ENCODE measurements at places on chromosomes 1 and 21. TPM values are rescaled to one million over a fixed set of nuclear protein-coding genes. Genes with fewer than 3 reads are reported as not detected.

GRCh38 chr1:206963740-206964139 is 6.5 kb downstream of the FCAMR start:
- DNase-seq: no peak

DNA sequence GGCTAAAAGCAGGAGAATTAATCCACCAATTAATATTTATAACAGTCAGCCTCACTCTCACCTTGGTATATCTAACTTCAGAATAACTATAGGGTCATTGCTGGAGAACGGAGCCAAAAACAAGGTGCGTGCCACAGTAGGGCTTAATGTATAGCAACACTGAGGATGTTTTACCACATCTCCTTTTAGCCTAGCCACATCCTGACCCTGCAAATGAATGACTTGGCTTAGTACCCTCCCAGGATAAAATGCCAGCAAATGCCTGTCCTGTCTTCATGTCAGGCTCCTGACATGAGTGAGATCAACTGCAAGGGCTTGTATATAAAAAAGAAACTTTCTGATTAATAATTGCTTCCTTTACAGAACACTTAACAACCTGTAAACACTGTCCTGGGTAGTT is 2.7 kb upstream of the CDC42BPA start:
- no peak for DNase-seq

DNA sequence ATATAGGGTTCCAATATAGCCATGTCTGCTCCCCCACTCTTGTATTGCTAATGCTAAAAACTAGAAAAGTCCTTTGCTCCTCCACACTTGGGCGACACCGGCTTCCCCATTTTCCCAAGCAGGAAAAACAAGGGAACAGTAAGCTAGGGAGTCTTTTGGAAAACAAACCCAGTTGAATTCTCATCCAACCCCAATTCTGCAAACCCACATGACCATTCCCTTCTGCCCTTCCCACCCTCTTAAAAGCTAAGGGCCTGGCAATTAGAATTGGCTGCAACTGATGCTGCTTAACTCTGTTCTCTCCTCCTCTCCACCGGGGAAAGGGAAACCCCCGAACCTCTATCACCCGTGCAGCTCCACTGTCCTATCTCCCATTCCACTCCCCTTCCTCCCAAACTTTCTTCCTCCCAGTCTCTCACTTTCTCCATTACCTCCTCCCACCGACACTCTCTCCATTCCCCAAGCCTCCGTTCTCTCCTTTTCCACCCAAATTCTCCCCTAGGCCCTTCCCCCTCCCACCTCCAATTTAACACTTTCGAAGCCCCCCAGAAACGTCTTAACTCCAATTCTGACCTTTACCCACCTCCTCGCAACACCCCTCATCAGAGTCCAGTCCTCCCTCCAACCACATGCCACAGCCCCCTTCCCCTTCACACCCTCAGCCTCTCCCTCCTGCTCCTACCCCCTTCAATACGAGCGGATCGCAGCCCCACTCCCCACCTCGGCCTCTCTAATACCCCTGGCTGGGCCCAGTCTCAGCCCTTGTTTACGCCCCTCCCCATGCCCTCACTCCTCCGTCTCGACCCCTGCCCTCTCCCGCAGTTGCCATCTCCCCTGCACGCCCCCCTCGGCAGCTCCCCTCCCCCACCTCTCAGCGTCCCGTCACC is 701 bp downstream of the DEDD start:
- no peak for DNase-seq

- DNase-seq: no peak
Observed at GRCh38 chr1:184686540-184686939, 68.1 kb downstream of the EDEM3 start.

- no peak for DNase-seq
Observed at GRCh38 chr1:175118375-175119367, 51.0 kb downstream of the TNN start.

DNA sequence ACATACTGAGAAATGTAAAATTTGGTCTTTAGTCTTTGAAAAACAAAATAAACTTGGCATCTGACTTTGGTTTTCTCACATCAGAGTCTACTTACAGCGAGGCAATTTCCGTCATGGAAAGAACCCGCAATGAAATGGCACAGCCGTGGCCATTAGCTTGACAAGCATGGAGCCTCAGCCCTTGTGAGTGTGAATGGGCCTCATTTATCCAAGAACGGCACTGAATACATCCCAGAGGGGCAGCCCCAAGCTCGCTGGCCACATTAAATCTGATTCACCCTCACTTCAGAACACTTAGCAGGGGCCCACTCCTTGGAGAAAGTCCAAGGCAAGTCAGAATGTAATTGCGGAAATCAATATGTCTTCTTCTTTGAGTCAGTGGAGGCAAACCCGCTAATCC is 64.8 kb downstream of the ERG start:
- DNase-seq: no peak

GRCh38 chr1:84286071-84286470 is 15.4 kb upstream of the SAMD13 start:
- no peak for DNase-seq

DNA sequence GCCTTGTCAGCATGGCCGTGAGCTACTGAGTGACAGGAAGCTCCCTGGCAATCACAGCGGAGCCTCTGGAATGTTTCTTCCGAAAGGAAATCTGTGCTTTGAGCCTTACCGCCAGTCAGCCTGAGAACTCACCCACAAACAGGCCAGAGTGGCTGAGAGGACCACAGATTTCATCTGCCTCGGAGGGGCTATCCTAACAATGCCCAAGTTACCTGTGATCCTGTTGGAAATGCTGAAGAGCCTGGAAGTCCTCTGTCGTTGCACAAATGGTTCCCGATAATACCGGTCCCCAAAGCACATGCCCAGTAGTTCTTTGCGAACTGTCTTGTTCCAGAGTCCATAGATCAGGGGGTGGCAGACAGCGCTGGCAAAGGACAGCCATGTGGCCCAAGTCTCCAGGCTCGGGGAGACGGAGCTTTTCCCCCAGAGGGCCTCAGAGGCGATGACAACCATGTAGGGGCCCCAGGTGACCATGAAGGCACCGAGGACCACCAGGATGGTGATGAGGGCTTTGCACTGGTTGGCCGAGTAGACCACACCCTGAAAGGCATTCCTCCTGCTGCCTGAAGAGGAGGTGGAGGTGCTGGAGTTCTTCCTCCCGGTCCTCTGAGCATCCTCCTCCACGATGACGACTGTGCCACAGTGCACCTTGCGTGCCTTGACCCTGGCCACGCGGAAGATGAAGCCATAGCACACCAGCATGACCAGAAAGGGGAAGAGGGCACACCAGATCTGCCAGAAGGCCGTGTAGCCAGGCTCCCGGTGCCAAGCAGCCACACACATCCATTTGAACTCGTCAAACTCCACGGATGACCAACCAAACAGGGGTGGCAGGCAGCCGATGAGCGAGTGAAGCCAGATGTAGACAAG is 40.2 kb downstream of the GPR161 start:
- DNase-seq: no peak

- DNase-seq: no peak
Observed at GRCh38 chr1:168288311-168289052, 7.8 kb downstream of the TBX19 start.

DNA sequence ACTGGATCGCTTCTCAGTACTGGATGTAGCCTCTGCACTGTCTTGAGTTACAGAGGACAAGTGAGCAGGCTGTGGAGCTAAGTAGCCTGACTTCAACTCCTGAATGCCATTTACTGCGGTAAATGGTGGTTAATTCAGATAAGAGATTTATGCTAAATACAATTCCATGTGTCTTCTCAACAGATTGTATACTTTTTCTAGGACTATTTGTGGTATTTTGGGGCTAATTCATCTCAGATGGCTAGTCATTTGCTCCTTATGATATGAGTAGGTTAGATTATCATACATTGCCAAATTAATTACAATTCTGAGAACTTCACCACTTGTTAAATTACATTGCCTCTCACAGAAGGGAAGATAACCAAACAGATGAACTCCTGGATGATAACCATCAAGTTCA is 90.5 kb downstream of the NTNG1 start:
- DNase-seq: no peak

GRCh38 chr1:65309304-65310077 is at the start of gene DNAJC6:
TSS of gene DNAJC6 (plus strand) at chr1:65309543. CDS start at chr1:65309746, 203 bp downstream.
- DNase-seq: peak; percentile 26

GRCh38 chr1:112991402-112992120 is 35.6 kb upstream of the SLC16A1 start:
- DNase-seq: no peak

- no peak for DNase-seq
Observed at GRCh38 chr21:26759731-26760130, 85.5 kb downstream of the ADAMTS1 start.

DNA sequence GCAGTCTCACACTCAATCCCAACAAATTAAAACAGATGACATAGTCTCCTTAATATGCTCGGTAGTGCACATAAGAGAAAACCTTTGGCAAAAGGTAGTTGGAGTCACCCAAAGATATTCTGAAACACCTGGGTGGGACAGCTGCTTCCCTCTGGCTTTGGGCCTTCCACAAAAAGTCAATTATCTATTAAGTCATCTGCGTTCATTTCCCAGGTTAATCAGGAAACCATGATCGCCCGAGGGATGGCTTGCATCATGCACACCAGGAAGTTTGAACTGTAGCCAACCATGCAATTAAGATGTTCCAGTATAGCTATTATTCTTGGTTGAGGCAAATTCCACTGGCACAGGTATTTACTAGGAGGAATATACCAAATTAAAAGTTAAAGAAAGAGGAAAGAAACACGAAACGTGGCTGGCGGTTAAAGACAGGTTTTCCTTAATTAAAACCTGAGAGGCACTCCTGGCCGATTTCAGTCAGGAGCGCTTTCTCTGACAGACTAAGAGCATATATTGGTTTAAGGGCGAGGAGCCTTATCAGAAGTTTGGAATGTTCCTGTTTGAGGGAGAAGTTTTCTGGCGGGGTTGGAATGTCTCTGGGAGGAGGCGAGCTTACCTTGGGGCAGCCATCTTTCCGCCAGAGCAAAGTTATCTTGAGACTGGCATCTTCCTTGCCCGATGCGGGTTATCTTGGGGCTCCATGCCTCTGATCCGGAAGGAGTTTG is 19.9 kb downstream of the CLDN17 start:
- DNase-seq: no peak

GRCh38 chr21:17051054-17051453 is 461.8 kb upstream of the CXADR start:
- no peak for DNase-seq

DNA sequence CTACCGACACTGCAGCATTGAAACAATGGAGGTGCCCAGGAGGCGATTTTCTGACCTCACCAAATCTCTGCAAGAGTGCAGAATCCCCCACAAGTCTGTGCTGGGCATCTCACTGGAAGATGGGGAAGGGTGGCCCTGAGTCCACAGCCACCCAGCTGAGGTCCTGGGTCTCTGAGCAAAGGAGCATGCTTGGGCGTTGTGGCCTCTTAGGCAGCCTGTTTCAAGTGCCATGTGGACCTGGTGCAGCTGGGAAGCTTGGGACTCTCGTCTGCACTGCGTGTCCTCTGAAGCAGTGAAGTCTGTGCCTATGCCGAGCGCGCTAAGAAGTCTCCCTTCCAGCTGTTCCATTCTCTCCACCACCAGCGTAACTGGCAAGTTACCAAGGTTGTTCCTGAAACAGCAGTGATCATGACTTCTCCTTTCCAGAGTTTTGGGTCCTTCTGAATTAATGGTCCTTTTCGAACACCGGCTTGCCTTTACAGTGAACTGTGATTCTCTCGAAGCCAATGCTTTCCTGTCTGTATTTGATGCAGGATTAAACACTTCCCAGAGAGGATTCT is 5.0 kb upstream of the PLA2G2C start:
- no peak for DNase-seq

GRCh38 chr1:226078374-226078773 is 15.9 kb downstream of the H3-3A start:
- DNase-seq: no peak

GRCh38 chr1:85366391-85367170 is 90.1 kb upstream of the BCL10 start:
- DNase-seq: peak; percentile 40

DNA sequence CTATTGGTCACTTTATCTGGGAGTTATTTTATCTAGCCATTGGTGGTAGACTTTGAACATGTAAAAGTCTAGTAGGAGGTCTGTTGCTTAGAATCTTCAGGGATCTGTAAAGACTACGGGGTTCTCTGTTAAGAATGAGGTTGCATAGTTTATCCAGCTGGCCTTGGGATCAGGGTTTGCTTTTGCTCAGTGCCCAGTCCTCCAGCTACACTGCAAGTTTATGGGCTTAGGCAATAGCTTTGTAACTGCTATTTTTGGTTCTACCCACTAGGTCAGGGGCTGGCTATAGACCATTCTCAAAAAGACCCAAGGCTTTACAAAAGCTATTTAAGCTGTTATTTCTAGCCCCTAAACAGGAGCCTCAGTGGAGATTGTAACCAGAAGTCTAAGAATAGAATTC is 9.8 kb downstream of the SH3GLB1 start:
- DNase-seq: no peak

GRCh38 chr1:83769072-83769471 is 229.9 kb downstream of the TTLL7 start:
- DNase-seq: no peak

DNA sequence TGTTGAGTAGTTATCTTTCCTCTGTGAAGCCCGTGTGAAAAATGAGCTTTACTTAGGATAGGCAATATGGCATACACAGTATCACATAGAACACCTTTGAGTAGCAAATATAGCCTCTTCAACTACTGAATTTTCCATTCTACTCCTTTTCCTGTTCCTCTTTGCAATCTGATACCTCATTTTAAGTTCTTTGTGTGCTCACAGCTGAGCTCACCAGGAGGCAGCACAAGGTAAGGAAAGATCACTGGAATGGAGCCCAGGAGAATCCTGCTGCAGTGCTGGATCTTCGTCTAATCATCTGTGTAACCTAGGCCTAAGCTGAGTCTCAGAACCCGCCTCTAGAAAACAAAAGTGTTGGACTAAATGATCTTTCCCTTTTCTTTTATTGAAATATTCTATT is 171.0 kb downstream of the LRRC40 start:
- peak; percentile 4 for DNase-seq

DNA sequence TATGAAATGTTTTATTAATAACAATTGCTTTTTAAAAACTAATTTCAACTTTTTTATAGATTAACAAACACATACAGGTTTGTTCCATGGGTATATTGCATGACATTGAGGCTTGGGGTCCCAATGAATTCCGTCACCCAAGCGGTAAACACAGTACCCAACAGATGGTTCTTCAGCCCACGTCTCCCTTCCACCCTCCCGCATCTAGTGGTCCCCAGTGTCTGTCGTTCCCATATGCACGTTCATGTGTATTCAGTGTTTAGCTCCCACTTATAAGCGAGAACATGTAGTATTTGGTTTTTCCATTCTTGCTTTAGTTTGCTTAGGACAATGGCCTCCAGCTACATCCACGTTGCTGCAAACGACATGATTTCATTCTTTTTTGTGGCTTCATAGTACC is 48.6 kb downstream of the NOS1AP start:
- DNase-seq: no peak

The TAS1R3 gene
- 0.13 TPM for total RNA-seq

The OLIG2 gene
- not detected for total RNA-seq

The FCGR3B gene
- not detected for total RNA-seq

The PTGFRN gene
- 59.4 TPM for total RNA-seq

The GCSAML gene
- not detected for total RNA-seq

The OVAAL gene
- not detected for total RNA-seq

The GREM2 gene
- not detected for total RNA-seq

The VWA5B1 gene
- total RNA-seq: not detected

The DCST1 gene
- not detected for total RNA-seq

The CD53 gene
- not detected for total RNA-seq

The ZNF684 gene
- 4.2 TPM for total RNA-seq

The SPATA21 gene
- total RNA-seq: not detected

Measured in pulmonary artery endothelial cell (primary cell).